CD4-positive, alpha-beta T cell treated with Interleukin-6 at 100 ng/mL for 8 hours (primary cell): ENCODE measurements at places on chromosomes 7 and 10.

GRCh38 chr7:108189733-108190388 lies 59.7 kb upstream of the LAMB4 start:
- DNase-seq, result no peak

DNA sequence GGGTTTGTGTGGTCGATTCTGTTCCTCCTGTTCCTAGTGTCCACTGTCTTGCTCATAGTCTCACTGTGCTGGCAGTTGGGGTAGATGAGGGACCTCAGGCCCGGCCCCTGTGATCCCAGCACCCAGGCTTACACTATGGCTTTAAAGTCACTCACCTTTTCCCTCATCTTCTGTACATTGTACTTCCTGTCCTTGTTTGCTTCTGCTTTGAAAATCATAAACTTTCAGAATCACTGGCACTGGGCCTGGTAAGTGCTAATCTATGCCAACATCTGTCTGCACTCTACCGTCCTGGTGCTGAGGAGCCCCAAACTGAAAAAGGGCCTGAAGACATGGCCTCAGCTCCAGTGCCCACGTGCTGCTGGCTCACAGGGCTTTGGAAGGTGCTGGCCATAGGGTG lies 5.7 kb upstream of the TAS2R60 start:
- DNase-seq, result no peak

GRCh38 chr7:70098133-70098561 lies 499.9 kb downstream of the AUTS2 start:
- DNase-seq, result no peak

- DNase-seq, result no peak
These were observed 35.1 kb upstream of the ZNF273 start for GRCh38 chr7:64867863-64868440.

GRCh38 chr10:94006591-94007550 lies 13.1 kb downstream of the PLCE1 start:
- DNase-seq, result no peak

- DNase-seq, result no peak
These were observed 24.6 kb downstream of the GLRX3 start for GRCh38 chr10:130160775-130161174.

DNA sequence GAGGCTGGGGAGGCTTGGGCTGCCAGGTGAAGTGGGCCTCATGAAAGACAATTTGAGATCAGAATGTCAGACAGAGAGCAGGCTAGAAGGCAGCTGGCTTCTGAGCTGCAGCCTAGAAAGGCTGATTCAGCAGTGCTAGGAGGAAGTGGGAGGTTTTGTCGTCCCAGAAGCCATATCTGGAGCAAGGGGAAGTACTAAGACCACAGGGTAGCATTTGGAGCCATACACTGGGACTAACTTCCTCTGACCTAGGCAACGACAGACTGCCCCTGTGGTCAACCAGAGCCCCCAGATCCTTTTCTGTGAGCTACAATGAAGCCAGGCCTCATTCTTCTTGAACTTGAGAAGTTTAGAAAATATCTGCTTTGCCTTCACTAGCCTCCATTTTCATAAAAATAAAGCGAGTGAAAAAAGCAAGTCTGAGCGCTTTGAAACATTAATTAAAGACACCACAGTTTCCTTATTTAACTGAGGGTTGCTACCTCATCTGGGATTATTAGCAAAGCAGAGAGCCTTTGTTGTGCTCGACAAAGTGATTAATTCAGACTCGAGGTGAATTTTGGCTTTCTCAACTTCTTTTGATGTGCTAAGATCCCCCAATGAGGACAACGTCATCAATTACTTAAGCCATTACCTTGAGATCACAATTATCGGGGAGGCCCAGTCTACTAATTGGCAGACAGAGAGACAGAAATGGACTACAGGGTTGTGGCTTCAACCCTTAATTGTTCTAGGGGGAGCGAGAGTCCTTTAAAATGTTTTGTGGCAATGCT lies 26.6 kb downstream of the TBXAS1 start:
- DNase-seq, result peak; percentile 10

DNA sequence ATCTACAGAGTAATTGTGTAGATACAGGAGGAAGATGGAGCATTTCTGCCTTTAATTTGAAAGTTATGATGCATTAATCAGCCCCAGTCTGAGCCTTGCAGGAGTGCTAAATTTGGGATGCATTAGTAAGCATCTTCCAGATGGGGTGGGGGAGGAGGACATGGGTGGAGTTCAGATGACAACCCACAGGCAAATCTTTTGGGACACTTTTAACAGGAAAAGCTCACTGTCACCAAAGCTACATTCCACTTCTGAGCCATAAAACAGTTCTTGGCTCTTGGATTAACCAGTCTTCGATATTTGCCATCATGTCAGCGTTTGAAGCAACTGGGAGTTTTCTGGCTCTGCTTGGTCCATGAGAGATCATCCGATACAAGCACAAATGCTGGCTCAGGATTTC lies 121.1 kb downstream of the CXCL12 start:
- DNase-seq, result no peak

DNA sequence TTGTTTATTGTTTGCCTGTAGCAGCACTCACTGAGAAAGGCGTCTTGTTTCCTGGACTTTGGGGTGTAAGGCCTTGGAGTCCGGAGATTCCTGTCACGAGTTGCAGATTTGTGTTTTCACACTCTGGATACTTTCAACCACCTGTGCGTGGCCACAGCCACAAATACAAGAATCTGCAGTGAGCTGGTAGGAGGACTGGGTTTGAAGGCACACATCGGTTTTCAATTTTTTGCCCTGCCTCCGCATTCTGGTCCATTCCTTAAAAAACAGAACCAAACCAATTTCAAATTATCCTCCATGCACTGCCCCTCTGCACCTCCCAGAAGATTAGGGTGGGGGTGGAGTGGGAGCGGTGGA lies 619 bp downstream of the EXOC4 start:
- no peak for DNase-seq
